ENCODE measurements at places on chromosomes 3 and 15. TPM values are rescaled to one million over a fixed set of nuclear protein-coding genes. Genes with fewer than 3 reads are reported as not detected.

DNA sequence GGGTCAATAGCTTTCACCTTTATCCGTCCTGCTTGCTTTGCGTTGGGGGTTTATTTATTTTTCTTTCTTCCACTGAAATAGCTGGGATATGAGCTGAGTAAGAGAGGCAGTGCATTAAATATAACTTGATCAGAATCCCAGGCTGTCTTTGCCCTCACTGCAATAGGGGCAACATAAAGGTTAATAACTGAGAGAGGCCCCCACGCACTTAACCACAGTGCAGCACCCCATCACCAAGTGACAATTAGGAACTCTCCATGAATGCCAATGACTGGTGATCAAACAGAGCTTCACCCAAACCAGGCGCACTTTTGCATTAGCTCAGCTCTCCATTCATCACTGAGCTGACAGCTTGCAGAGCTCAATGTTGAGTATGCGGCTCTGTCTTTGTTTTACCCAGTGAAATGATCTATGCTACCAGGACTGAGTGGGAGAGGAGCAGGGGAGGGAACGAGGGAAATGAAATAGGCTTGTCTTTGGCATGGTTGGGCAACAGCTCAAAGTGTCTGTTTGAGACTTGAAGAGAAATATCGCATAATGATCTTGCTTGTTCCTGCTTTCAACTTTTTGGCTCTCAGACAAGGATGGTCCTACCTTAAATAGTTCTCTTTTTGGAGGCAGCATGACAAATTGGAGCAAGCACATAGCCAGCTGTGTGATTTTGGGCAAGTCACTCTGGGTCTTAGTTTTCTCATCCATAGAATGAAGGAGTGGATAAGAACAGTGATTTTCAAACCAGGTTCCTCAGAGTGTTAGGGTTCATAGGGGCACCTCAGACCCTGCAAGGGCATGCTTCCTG, 14.5 kb upstream of the GLCE start:
- H3K36me3 ChIP-seq = no peaks in the 10 kb centered on the region
- H3K4me3 ChIP-seq = no peak overlapping the region
- H3K27ac ChIP-seq = no peak overlapping the region
- no peaks in the 10 kb centered on the region for H3K4me1 ChIP-seq
- DNase-seq = no peak

DNA sequence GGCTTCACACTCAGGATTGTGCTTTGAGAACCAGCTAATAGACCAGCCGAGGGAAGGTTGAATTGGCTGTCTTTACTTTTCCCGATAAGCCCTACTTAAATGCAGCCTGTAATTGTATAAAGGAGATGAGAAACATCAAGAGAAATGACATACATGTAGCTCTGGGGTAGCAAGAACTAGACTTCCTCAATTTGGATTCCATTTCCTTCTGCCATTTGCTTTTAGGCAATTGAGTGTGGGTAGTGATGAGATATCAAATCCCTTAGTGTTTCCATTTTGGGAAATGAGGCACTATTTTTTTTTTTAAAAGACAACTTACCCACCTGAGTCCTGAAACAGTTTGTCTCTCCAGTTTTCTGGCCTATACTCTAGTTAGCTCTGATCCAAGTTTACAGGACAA, 2.2 kb downstream of the INAFM2 start:
- H3K27me3 ChIP-seq = no peaks in the 10 kb centered on the region
- peak overlapping the region; percentile 82 for H3K4me3 ChIP-seq
- H3K27ac ChIP-seq = no peak overlapping the region
- H3K4me1 ChIP-seq = peaks cover 72% of the 10 kb centered on the region
- DNase-seq = no peak

GRCh38 chr3:170307671-170308405, 49.7 kb upstream of the SKIL start:
- H3K36me3 ChIP-seq = no peaks in the 10 kb centered on the region
- H3K4me3 ChIP-seq = no peak overlapping the region
- peaks cover 13% of the 10 kb centered on the region for H3K4me1 ChIP-seq
- peak; percentile 51 for DNase-seq
- H3K27me3 ChIP-seq = no peaks in the 10 kb centered on the region
- H3K27ac ChIP-seq = no peak overlapping the region

DNA sequence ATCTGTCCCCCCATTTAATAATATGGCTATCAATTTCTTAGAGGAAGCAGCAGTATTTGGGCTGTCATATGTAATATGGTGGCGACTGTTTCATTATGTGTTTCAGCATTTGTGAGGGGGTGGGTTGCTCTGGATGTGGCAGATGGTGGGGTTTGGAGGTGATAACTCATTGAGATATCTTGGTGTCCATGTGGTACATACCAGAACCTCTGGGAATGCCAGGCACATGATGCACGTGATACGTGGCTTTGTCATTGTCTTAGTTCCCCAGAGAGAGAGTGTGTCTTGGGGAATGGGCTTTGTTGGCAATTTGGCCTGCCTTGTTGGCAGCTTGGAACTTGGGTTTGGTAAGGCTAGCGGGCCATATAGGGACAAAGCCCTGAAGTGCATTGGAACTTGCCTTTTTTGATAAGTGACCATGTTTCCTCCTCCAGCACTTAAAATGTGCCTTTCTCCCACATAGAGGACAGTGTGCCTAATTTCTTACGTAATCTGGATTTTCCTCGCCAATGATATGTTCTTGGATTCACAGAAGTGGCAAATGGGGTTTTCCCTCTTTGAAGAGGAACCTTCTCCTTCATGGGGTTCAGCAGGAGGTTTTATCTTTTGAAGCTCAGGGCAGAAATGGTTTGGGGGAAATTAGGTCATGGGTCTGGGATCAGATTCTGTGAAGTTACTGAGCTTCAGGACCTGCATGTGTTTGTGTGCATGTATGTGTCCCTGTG, 79.5 kb downstream of the DNASE1L3 start:
- H3K4me1 ChIP-seq = no peaks in the 10 kb centered on the region
- no peak overlapping the region for H3K27ac ChIP-seq
- H3K36me3 ChIP-seq = peaks cover 83% of the 10 kb centered on the region
- DNase-seq = no peak
- H3K27me3 ChIP-seq = no peaks in the 10 kb centered on the region

- H3K4me3 ChIP-seq = no peak overlapping the region
- H3K27me3 ChIP-seq = no peaks in the 10 kb centered on the region
- H3K27ac ChIP-seq = no peak overlapping the region
- no peak for DNase-seq
- no peaks in the 10 kb centered on the region for H3K4me1 ChIP-seq
These were observed 8.2 kb downstream of the EIF2B5 start for GRCh38 chr3:184143327-184143726.

DNA sequence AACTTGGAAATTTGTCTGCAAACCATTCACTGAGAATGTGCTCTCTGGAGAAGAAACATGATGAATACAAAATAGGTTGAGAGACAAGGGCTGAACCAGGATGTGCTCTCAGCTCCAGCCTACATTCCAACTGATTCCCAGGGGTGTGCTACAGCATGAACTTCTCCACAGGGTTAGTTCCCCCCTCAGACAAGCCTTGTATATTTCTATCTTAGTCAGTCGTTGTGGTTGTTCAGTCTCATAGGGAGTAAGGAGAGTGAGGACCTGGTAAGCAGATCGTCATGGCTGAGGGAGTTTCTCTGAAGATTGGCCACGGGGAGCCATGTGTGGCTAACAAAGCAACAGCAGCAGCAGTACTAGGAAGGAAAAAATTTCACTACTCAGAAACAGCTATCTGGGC, 919.7 kb upstream of the CADM2 start:
- no peaks in the 10 kb centered on the region for H3K36me3 ChIP-seq
- no peak for DNase-seq
- no peaks in the 10 kb centered on the region for H3K27me3 ChIP-seq
- no peak overlapping the region for H3K27ac ChIP-seq

DNA sequence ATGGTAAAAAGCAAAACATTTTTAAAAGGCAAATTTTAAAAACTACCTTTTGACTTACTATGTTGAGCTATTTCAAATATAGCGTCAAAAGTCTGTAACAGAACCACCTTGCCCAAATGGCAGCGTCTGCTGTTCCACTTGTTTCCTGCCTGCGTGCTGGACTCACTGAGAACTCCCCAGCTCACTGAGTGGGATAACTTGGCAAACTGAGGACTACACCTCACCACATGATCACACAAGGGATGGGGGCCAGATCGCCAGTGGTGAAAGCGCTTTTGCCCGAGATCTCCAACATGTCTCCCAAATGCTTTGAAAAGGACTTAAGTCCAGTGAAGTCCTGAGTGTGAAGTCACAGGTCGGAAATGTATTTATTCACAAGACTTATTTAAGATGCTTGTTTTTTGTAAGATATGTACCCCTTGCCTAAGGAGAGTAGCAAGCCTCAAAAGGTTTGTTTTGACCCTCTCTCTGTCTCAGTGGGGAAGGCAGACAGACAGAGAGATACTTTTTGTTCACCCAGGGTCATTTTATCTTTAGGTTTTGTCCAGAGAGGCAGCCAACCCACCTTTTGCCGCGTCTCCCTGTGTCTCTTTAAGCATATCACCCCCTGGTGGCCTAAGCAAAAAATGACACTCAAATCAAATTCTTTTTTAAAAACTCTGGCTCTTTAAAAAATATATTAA, 192.6 kb downstream of the PDZRN3 start:
- DNase-seq = no peak
- no peaks in the 10 kb centered on the region for H3K27me3 ChIP-seq
- H3K4me3 ChIP-seq = no peak overlapping the region
- H3K27ac ChIP-seq = no peak overlapping the region

- no peaks in the 10 kb centered on the region for H3K27me3 ChIP-seq
- H3K4me1 ChIP-seq = peaks cover 9% of the 10 kb centered on the region
- DNase-seq = no peak
- H3K4me3 ChIP-seq = no peak overlapping the region
- H3K36me3 ChIP-seq = no peaks in the 10 kb centered on the region
- no peak overlapping the region for H3K27ac ChIP-seq
These were observed 404.7 kb upstream of the TGFBR2 start for GRCh38 chr3:30201715-30202114.

GRCh38 chr3:126355777-126356372, 1.3 kb downstream of the KLF15 start:
- DNase-seq = peak; percentile 96
- H3K27me3 ChIP-seq = peaks cover 11% of the 10 kb centered on the region
- H3K4me1 ChIP-seq = peaks cover 60% of the 10 kb centered on the region
- H3K27ac ChIP-seq = peak overlapping the region; percentile 92

DNA sequence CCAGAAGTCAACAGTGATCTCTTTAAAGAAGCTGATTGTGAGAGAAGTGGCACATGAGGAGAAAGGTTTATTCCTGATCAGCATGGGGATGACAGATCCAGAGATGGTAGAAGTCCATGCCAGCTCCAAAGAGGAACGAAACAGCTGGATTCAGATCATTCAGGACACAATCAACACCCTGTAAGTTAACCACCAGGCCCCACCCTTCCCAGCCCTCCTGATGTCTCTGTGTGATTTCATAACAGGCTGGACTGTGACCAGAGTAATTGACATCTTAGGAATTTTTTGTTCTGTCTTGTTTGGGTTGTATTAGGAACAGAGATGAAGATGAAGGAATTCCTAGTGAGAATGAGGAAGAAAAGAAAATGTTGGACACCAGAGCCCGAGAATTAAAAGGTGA, 67.7 kb downstream of the KLHL25 start:
- H3K27ac ChIP-seq = peak overlapping the region; percentile 69
- no peaks in the 10 kb centered on the region for H3K27me3 ChIP-seq
- peaks cover 100% of the 10 kb centered on the region for H3K36me3 ChIP-seq
- peaks cover 40% of the 10 kb centered on the region for H3K4me1 ChIP-seq
- no peak for DNase-seq

DNA sequence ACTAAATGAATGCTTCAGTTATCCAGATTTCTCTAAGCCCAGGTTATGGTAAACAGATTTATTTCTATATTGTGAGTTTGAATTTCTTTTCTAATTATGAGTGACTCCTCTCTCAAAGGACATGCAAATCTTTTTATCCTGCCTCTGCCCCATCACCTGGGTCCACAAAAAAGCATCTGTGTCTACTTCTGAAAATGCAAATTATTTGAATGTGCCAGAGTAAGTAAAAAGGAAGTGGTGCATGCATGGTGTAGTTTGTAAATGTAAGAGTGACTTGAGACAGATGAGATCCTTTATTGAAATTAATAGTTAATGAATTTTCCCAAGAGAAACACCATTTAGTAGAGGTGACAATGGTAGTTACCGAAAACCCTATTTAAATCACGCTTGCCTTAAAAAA, 26.9 kb downstream of the MCTP2 start:
- DNase-seq = no peak
- H3K27ac ChIP-seq = no peak overlapping the region
- no peaks in the 10 kb centered on the region for H3K27me3 ChIP-seq
- H3K4me3 ChIP-seq = no peak overlapping the region
- H3K36me3 ChIP-seq = no peaks in the 10 kb centered on the region

GRCh38 chr15:95362306-95362705, 968.2 kb upstream of the NR2F2 start:
- DNase-seq = no peak
- no peak overlapping the region for H3K27ac ChIP-seq
- no peaks in the 10 kb centered on the region for H3K36me3 ChIP-seq
- no peaks in the 10 kb centered on the region for H3K4me1 ChIP-seq

GRCh38 chr15:36075333-36075732, 504.1 kb upstream of the CDIN1 start:
- no peaks in the 10 kb centered on the region for H3K27me3 ChIP-seq
- no peak overlapping the region for H3K4me3 ChIP-seq
- no peak overlapping the region for H3K27ac ChIP-seq
- H3K36me3 ChIP-seq = no peaks in the 10 kb centered on the region
- H3K4me1 ChIP-seq = no peaks in the 10 kb centered on the region

- no peak overlapping the region for H3K4me3 ChIP-seq
- no peak overlapping the region for H3K27ac ChIP-seq
- no peaks in the 10 kb centered on the region for H3K36me3 ChIP-seq
- H3K4me1 ChIP-seq = no peaks in the 10 kb centered on the region
- H3K27me3 ChIP-seq = no peaks in the 10 kb centered on the region
These were observed 466.9 kb upstream of the SUCLG2 start for GRCh38 chr3:68121287-68121686.

DNA sequence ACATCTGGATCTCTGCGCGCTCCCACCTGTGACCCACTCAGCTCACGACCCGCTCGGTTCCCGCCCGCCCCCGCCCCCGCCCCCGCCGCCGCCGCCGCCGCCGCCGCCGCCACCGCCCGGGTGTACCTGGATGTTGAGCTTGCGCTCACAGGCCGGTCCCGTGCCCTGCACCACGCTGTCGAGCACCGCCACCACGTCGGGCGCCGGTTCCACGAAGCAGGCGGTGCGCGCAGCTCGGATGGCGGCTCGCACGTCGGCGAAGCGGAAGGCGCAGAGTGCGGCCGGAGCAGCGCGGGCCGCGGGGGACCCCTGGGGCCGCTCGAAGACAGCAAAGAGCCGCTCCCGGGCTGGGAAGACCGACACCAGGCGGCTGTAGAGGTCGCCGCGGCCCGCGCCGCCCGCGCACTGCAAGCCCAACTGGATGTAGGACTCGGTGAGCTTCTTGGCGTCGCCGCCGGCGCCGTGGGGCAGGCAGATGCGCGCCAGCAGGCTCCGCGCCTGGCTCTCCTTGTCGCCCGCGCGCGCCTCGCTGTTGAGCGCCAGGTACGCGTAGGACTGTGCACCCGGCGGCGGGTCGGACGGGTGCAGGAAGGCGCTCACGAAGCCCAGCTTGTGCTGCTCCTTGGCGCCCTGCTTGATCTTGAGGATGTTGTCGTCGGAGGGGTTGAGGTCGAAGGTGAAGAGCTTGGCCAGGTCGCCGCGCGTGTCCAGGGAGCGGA, 1.1 kb downstream of the PLXND1 start:
- peaks cover 78% of the 10 kb centered on the region for H3K4me1 ChIP-seq
- H3K27me3 ChIP-seq = no peaks in the 10 kb centered on the region
- peak; percentile 72 for DNase-seq
- H3K4me3 ChIP-seq = peak overlapping the region; percentile 70
- H3K36me3 ChIP-seq = no peaks in the 10 kb centered on the region

GRCh38 chr3:127639173-127640041, 10.4 kb downstream of the PODXL2 start:
- H3K4me3 ChIP-seq = no peak overlapping the region
- H3K36me3 ChIP-seq = no peaks in the 10 kb centered on the region
- DNase-seq = no peak
- no peaks in the 10 kb centered on the region for H3K27me3 ChIP-seq

MASP1 gene
- 4.3 TPM for total RNA-seq

CCDC39 gene
- total RNA-seq = 2.2 TPM

TTLL13 gene
- not detected for total RNA-seq

ECE2 gene
- total RNA-seq = not detected

KIF23 gene
- total RNA-seq = 1.3 TPM

CNOT10 gene
- total RNA-seq = 35.7 TPM
